ENCODE measurements at places on chromosomes 3 and 15. TPM values are rescaled to one million over a fixed set of nuclear protein-coding genes. Genes with fewer than 3 reads are reported as not detected.

LMAN1L gene
- not detected for total RNA-seq

ACSBG1 gene
- total RNA-seq = 1.9 TPM

MORC1 gene
- total RNA-seq = not detected

KBTBD12 gene
- total RNA-seq = 1.0 TPM

- no peak for DNase-seq
- no peak overlapping the region for H3K4me3 ChIP-seq
- H3K27ac ChIP-seq = no peak overlapping the region
- no peaks in the 10 kb centered on the region for H3K36me3 ChIP-seq
These were observed 133.1 kb upstream of the IGSF10 start for GRCh38 chr3:151593928-151594327.

- no peaks in the 10 kb centered on the region for H3K36me3 ChIP-seq
- H3K27me3 ChIP-seq = no peaks in the 10 kb centered on the region
- H3K4me1 ChIP-seq = no peaks in the 10 kb centered on the region
- DNase-seq = no peak
These were observed 104.0 kb upstream of the IQSEC1 start for GRCh38 chr3:13177236-13177635.

DNA sequence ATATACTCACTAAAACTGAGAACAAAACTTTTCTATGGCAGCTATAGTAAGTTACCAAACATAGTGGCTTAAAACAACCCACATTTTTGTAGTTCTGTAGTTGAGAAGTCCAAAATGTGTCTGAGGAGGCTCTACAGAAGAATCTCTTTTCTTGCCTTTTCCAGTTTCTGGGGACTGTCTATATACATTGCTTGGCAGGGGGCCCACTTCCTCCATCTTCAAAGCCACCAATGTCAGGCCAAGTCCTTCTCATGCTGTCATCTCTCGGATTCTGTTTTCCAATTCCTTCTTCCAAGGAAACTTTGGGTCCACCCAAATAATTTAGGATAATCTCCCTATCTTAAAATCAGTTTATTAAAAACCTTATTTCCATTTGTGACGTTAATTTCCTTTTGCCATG is 92.7 kb downstream of the DLG1 start:
- no peak overlapping the region for H3K4me3 ChIP-seq
- H3K4me1 ChIP-seq = peaks cover 24% of the 10 kb centered on the region
- no peak overlapping the region for H3K27ac ChIP-seq
- no peaks in the 10 kb centered on the region for H3K27me3 ChIP-seq
- no peak for DNase-seq
